ENCODE measurements at places on chromosomes 5 and 9. TPM values are rescaled to one million over a fixed set of nuclear protein-coding genes. Genes with fewer than 3 reads are reported as not detected.

PCDHA13 gene
- not detected for total RNA-seq

SLC46A2 gene
- not detected for total RNA-seq

IFNA13 gene
- not detected for total RNA-seq

PCDHGA12 gene
- not detected for total RNA-seq

NUP155 gene
- 17.8 TPM for total RNA-seq

SVEP1 gene
- 1.8 TPM for total RNA-seq

FTMT gene
- total RNA-seq, result not detected

Data from A549 treated with CORT108297 at 1 μM for 4 hours (cell line).